ENCODE measurements at places on chromosomes 4 and X. TPM values are rescaled to one million over a fixed set of nuclear protein-coding genes. Genes with fewer than 3 reads are reported as not detected.

GRCh38 chr4:13493793-13494192 is 9.7 kb upstream of the RAB28 start:
- no peak for DNase-seq

- no peak for DNase-seq
Measured at GRCh38 chr4:182320092-182320491, 76.9 kb downstream of the TENM3 start.

- DNase-seq, result no peak
Measured at GRCh38 chr4:145047151-145047550, 50.8 kb downstream of the ANAPC10 start.

DNA sequence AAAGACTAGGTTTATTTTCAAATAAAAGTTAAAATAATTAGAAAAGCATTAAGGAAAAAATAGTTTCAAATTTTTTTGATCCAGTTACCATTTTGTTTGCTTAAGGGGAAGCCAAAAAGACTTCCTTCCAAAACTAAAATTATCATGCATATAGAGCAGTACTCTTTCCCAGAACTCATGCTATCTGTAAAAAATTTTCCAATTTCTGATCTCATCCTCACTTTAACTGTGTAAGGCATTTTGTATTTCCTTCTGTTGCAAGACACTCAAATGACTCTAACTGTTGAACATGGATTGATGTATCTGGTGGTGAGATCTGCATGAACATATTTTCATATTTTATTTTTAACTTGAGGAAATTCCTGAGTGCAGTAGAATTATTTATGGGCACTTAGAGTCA is 150.1 kb downstream of the ADAM29 start:
- no peak for DNase-seq

DNA sequence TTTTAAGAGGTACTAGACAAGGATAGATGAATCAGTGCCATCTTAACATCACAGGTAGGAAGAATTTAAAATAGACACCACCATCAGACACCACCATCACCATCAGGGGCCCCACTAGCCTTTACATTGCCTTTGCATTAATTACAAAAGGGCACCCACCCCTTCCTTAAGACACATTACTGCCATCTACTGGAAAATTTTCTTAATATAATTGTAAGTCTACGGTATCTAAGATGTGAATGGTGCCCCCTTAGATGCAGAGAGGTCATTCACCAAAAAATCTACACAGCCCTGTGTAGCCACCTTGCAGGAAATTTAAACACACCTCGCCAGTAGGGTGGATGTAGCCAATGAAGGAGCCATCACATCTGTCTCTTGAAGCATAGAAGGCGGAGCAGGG is 184.1 kb downstream of the MID1IP1 start:
- no peak for DNase-seq

PCDH11X gene
- 21.7 TPM for total RNA-seq

TIMM17B gene
- total RNA-seq, result 114 TPM

DNA sequence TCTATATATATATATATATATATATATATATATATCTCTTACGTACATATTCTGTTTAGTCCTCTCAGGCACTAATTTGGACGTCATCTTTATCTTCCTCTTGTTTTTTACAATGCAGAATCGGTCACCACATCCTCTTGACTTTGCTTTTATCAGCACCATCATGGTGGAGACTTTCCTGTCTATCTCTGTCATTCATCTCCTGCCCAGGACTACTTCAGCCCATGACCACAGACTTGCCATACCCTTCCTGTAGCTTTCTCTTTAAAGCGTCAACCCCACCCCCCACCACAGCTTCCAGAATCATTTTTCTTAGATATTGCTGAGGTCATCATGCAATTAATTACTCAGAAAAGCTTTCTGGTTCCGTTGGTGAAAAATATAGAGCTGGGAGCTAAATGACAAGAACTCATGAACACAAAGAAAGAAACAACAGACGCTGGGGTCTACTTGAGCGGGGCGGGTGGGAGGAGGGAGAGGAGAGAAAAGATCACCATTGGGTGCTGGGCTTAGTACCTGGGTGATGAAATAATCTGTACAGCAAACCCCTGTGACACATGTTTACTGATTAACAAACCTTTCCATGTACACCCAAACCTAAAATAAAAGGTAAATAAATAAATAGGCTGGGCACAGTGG is 30.5 kb upstream of the PRKX start:
- no peak for DNase-seq

- DNase-seq, result no peak
Measured at GRCh38 chr4:30939069-30939468, 218.9 kb downstream of the PCDH7 start.
